AG04450 (cell line): ENCODE measurements at places on chromosomes 6 and 20. TPM values are rescaled to one million over a fixed set of nuclear protein-coding genes. Genes with fewer than 3 reads are reported as not detected.

GRCh38 chr6:104955927-104956730, 778 bp upstream of the LIN28B start:
- no peak for DNase-seq

- no peak for DNase-seq
Observed at GRCh38 chr6:72653026-72653425, 31.2 kb downstream of the KCNQ5 start.

DNA sequence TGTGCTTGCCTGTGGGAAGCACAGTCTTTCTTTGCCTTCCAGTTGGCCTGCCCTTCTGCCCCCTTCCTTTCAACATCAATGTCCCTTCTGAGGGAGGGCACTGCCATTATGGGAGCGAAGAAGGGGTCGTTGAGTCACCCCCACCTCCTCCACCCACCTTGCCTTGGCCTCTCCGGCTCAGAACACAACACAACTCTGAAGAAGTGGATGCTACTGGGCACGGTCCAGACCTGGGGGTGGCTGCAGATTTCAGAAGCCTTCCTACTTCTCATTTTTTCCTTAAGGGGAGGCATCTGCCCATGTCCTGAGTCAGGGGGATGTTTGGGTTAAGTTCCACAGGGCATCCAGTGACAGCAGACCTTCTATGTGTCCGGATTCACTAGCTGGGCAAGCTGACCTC, 72.1 kb downstream of the GFOD1 start:
- DNase-seq: no peak

DNA sequence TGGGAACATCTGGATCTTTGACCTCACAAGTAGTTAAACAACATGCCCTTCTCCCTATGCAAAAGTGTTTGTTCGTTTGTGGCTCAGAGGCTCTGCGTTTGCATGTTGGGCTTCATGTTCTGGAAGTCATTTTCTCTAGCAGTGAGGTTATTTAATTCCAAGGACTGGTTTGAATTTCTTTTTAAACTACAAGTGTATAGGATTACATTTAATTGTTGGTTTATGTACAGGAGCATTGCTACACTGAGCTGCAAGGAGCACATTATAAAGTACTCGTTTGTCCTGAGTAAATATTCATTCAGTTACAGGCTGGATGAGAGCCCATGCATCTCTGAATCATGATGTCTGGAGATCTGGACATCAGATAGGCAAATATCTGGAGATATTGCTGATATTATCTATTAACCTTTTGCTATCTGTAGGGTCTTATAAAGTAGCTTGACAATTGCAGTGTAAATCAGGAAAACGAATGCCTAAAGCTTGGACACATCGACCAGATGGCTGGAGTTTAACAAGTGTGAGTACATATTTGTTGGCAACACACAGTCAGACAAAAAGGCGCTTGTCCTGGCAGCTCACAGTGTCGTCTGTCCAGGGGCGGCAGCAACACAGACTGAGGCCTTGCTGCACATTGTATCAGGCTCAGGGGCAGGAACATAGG, 84.6 kb downstream of the PDE7B start:
- no peak for DNase-seq

- DNase-seq: no peak
Observed at GRCh38 chr6:125151700-125152099, 1.9 kb upstream of the TPD52L1 start.

DNA sequence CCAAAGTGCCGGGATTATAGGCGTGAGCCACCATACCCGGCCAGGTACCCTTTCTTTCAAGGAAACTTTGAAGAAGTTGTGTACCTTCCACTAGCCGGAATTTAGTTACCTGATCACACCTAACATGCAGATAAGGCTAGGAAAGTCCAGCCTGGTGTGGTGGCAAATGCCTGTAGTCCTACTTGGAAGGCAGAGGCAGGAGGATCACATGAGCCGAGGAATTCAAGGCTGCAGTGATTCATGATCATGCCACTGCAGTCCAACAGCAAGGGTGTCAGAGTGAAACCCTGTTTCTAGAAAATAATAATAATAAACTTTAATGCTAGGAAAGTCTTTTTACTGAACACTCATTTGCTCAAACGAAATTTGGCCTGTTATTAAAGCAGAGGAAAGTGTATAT, 21.0 kb downstream of the NFYA start:
- DNase-seq: no peak

The NRN1 gene
- polyA plus RNA-seq: not detected in 2 replicates

The GGTLC1 gene
- not detected in 2 replicates for polyA plus RNA-seq
